Activated naive CD8-positive, alpha-beta T cell treated with anti-CD3 and anti-CD28 coated beads, Interleukin-2, amount 10 ng/mL, durations not matched to agents 7 days and 5 days (primary cell): ENCODE measurements at places on chromosomes 5 and 9. TPM values are rescaled to one million over a fixed set of nuclear protein-coding genes. Genes with fewer than 3 reads are reported as not detected.

DNA sequence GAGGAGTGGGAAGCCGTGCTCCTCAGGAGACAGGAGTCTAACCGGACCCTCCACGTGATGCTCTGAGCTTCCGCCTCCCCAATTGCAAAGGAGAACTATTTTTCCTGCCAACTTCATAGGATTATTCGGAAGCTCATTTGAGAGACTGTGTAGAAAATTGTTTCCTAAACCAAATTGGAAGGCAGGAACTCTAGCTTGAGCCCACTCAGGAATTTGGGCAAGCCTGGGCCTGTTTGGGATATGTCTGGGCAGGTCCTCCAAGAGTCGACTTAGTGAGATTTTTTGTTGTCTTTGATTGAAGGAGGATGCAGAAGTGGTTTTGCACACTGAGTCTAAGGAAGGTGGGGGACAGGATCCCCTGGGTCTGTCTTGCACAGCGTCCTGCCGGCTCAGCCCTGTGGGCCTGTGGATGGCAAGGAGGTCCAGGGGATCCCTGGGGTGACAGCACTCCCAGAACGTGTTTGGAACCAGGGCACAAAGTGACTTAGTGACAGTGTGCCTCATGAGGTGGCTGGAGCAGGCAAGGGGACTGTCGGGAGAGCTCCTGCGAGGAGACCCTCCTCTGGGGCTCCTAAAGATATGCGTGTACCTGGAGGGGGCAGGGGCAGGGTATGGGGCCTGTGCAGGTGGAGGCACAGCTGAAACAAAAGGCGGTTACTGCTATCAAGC, 283.3 kb downstream of the NSG2 start:
- H3K27ac ChIP-seq, result no peak overlapping the region
- H3K27me3 ChIP-seq, result no peaks in the 10 kb centered on the region
- peaks cover under 1% of the 10 kb centered on the region for H3K4me1 ChIP-seq
- H3K4me3 ChIP-seq, result no peak overlapping the region
- H3K36me3 ChIP-seq, result no peaks in the 10 kb centered on the region

DNA sequence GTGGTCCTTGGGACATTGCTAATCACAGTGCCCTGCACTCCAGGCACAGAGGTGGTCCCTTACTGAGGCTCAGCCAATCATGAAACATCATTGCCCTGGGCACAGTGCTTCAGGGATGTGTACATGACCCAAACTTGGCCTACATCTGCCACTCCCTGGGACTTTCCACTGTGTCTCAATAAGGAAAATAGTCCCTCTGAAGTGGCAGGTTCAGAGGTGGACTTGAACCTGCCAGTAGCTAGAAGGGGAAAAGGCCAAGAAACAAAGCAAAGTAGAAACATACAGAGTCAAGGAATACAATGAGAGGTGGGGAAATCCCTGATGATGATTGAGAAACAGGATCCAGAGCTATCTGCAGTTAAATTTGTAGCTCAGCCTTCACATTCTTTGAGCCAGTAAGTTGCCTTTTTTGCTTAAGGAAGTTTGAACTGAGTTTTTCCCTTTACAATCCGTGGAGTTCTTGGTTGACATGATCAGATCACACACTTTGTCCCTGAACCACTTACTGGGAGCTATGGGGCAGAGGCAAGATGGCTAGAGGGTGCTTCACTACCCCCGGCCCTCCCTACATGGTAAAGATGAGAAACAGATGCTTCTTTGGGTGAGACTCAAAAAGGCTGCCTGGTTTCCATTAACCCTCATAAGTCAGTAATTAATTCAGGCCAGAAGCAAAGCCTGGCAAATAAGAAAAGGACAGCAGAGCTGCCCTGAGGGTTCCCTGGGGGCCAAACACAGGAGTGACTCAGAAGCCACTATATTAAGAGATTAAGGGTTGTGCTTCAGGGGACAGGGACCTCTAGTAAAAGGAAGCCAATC, 57.6 kb downstream of the SH3TC2 start:
- H3K36me3 ChIP-seq, result no peaks in the 10 kb centered on the region
- no peak overlapping the region for H3K27ac ChIP-seq
- no peak for DNase-seq

DNA sequence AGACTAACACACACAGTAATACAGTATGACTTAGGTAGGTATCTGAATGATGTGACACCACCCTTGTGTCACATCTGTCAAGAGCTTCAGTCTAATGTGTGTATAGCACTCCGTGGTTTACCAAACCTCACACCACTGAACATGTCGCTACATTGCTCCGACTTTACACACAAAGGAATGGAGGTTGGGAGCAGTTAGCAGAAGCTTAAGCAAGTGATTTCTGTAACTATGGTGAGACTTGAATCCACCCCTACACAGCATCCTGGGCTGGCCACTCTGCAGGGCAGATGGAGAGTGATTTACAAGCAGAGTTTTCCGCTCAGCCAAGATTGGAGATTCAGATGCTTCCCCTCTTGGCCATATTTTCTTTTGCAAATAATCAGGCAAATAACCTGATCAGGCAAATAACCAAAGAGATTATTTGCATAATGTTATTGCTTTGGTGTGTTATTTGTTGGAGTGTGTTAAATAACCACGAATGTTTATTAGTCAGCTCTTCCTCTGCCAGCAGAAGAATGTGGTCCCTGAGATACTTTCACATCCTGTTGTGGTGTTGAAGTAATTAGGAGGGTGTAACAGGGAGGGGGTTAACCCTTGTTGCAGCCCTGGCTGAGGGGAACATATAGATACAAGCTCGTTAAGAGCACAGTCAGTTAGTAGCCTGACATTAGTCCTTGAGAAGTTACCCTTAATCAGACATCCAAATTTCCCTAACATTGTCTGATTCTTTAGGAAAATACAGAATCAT, 92.8 kb downstream of the SNX18 start:
- H3K27me3 ChIP-seq, result no peaks in the 10 kb centered on the region
- DNase-seq, result peak; percentile 40
- peaks cover 19% of the 10 kb centered on the region for H3K4me1 ChIP-seq
- peak overlapping the region; percentile 83 for H3K27ac ChIP-seq
- H3K36me3 ChIP-seq, result peaks cover 7% of the 10 kb centered on the region
- H3K4me3 ChIP-seq, result peak overlapping the region; percentile 57

GRCh38 chr9:82549174-82549821, 513.6 kb downstream of the RASEF start:
- no peaks in the 10 kb centered on the region for H3K36me3 ChIP-seq
- H3K27me3 ChIP-seq, result no peaks in the 10 kb centered on the region
- H3K4me1 ChIP-seq, result no peaks in the 10 kb centered on the region
- H3K4me3 ChIP-seq, result no peak overlapping the region
- no peak for DNase-seq

DNA sequence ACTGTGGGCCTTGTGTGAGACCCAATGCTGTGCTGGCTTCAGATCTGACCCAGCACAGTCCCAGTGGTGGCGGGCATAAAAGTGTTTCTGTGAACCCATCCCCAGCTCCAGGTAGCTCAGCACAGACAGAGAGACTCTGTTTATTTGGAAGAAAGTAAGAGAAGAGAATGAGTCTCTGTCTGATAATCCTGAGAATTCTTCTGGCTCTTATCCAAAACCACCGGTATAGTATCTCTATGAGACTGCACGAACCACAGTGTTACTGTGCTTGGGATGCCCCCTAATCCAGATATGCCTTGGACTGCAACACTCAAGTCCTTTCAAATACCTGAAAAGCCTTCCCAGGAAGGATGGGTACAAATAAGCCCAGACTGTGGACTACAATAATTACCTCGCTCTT, 1660.8 kb upstream of the ACO1 start:
- no peak for DNase-seq
- H3K4me1 ChIP-seq, result no peaks in the 10 kb centered on the region
- no peaks in the 10 kb centered on the region for H3K36me3 ChIP-seq
- no peaks in the 10 kb centered on the region for H3K27me3 ChIP-seq
- H3K4me3 ChIP-seq, result no peak overlapping the region

The CERT1 gene
- 39.3 TPM for total RNA-seq

The ADGRV1 gene
- 0.06 TPM for total RNA-seq
